CD4-positive, alpha-beta T cell treated with Interleukin-6 for 4 hours (primary cell): ENCODE measurements at places on chromosomes 13 and 19.

- no peak for DNase-seq
Measured at GRCh38 chr19:19131989-19132388, 6.3 kb downstream of the TMEM161A start.

DNA sequence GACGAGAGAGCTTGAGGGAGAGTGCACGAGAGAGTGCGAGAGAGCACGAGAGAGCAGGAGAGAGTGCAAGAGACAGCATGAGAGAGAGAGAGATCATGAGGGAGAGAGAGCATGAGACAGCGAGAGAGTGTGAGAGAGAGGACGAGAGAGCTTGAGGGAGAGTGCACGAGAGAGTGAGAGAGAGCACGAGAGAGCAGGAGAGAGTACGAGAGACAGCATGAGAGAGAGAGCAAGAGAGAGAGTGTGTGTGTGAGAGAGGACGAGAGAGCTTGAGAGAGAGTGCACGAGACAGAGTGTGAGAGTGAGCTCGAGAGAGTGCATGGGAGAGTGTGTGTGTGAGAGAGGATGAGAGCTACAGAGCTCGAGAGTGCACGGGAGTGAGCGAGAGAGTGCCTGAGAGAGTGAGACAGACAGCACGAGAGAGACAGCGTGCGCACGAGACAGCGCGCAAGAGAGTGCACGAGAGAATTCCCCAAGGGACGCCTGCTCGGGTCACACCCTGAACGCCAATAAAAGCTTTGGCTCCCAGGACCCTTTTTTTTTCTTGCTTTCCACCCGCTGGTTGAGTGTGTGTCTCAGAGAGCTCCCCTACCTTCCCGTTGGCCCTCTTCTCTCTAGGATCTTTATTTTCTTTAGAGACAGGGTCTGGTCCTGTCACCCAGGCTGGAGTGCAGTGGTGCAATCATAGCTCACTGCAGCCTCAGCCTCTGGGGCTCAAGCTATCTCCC is 3.7 kb downstream of the CD70 start:
- DNase-seq, result no peak

GRCh38 chr19:13033819-13034611 is 38.7 kb downstream of the NFIX start:
- peak; percentile 46 for DNase-seq

GRCh38 chr19:58157045-58157728 is 6.6 kb upstream of the ZNF329 start:
- no peak for DNase-seq

GRCh38 chr13:42880056-42880605 is 98.7 kb downstream of the FAM216B start:
- no peak for DNase-seq
